ENCODE measurements at places on chromosomes 7 and 10.

DNA sequence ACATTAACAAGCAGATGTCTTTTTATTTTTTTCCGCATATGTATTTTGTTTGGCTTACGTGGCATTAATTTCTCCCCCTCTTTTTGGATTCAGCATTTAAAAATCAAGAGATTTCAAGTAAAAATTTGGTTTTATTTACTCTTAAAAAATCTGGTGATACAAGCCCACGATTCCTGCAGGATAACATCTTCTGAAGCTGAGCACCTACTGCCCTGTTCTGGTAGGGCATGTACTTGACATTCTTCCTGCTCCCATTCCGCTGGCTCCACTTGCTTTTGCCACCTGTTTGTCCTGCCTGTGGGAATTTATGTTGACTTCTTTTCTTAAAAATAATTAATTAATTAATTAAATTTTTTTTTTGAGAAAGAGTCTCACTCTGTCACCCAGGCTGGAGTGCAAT is 105.2 kb upstream of the SLC25A13 start:
- no peak for DNase-seq

DNA sequence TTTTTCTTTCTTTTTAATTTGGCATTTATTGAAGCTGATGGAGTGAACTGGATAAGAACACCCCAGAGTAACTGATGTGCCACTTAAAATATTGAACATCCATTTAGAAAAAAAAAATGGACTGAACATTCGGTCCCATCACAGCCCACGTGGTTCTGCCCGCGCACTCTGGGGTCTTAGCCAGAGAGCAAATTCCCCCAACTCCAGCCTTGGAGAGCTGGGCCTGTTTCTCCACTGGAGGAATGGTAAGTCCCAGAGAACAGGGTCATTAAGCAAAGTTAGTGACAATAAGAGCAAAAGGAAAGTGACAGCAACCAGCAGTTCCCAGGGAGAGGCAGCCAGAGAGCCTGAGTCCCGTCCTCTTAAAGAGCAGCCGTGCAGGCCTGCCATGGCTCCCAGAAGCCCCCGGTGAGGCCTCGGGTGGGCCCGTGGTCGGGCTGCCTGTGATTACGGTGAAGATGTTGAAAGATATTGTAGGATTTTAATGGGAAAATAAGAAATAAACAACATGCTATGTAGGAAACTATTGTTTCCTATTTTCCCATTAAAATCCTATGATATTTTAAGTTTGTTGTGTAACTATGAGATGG is 487.9 kb upstream of the MKI67 start:
- no peak for DNase-seq

GRCh38 chr10:71512312-71512711 is 115.6 kb downstream of the CDH23 start:
- DNase-seq, result no peak

GRCh38 chr7:31122649-31123058 is 70.5 kb downstream of the ADCYAP1R1 start:
- peak; percentile 8 for DNase-seq

DNA sequence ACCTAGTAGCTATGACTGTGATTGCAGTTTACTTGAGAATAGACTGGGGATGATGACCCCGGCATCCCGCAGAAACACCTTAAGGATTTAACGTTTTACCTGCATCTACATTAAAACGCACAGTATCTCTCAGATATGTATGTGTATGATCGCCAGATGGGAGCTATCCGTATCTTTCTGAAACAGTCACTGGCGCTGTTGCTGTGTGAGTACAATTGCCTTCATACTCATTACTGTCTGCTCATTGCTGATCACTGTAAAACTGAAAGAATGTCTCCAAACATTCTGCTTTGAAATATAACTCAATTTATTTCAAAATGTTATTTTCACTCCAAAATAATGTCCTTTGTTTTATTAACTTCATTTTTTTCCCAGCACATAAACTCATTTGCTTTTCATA is 388.9 kb upstream of the AKR1E2 start:
- no peak for DNase-seq

GRCh38 chr10:72888151-72888638 is 5.3 kb upstream of the OIT3 start:
- no peak for DNase-seq

GRCh38 chr7:27106181-27106900 is 3.9 kb upstream of the HOXA2 start:
- DNase-seq, result no peak

- DNase-seq, result no peak
These were observed 103.2 kb upstream of the CTBP2 start for GRCh38 chr10:125263551-125263950.

DNA sequence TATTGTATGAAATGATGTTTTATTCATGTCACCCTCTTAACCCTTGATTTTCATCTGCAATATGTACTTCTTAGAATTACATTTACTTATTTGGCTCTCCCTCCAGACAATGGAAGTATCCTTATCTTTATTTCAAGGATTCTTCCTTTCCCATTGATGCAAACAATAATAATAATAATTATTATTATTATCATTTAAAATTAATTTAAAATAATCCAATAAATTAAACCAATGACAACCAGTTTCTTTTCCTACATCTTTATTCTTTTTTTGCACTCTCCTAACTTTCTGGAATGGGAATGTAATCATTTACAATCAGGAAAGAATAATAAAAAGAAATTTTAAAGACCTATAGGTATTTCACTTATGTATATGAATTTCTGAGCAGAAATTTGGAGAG is 504.4 kb downstream of the INHBA start:
- no peak for DNase-seq

- DNase-seq, result no peak
These were observed 168.0 kb downstream of the ARHGAP12 start for GRCh38 chr10:31760674-31761081.

DNA sequence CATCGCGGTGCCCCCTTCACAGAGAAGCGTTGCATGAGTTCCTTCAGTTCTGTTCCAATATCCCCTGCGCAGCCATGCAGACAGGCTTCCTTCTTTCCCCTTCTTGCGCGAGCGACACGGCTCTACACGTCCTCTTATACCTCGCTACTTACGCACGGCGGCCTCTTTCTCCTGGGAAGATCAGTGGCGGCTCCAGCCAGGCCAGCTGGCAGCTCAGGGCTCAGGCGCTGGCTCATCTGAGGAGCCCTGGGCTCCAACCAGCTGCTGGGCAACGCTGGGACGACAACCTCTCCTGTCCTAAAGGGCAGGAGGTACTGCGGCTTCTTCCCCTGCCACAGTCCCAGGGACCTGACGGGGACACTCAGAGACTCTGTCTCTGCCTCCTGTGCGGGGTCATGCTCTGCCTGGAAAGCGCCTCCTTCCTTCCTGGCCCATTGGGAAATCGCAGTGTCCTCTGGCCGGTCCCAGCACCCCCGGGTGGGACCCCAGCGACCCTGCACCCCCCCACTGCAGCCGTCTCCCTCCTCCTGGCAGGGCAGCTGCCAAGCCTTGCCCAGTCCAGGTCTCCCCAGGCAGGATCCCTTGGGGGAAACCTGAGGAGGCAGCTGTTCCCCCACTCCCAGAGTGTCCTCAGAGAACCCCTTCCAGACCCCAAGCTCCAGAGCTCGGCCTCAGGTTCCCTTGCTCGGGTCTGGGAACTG is 5.0 kb upstream of the FAM20C start:
- no peak for DNase-seq

DNA sequence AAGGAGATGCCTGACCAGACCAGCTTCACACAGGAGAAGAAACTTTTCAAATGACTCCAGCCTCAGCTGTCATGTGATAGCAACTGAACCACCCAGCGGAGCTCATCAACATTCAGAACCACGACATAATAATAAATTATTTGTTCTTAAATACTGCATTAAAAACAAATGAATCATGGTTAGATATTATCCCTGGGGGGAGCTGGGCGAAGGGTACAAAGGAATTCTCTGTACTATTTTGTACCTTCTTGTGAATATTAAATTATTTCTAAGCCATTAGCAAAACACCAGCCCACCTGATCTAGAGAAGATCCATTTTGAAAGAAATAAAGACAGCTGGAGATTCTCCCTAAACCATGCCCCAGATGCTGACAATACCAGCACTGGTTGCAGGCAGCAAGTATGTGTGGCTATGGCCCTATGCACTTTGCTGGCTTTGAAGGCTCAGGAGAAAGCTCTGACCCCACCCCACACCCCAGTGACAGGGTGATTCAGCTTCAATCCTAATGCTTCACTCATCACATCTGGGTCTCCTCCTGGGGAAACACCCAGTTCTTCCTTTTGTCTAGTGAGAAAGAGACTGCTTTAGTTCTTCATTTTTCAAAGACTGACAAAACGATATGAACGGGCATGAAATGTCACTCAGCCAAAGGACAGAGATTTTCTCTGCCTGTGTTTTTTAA is 45.5 kb upstream of the NKX2-3 start:
- no peak for DNase-seq

DNA sequence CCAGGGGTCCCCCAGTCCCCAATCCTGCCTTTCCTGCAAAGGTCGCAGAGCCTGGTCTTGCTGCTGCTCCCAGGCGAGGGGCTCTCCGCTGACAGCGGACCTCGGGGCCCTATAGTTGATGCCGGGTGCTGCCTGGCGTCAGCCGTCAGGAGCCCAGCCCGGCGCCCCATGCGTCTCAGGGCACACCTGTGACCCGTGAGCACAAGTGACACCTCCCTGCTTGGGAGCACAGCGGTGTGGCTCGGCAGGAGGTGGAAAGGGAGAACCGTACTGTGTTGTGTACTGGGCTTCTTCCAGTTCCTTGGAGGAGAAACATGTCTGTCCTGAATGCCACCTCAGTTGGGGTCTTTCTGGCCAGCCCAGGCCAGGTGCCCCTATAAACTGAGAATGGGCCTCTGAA is 56.7 kb downstream of the LHPP start:
- DNase-seq, result no peak

DNA sequence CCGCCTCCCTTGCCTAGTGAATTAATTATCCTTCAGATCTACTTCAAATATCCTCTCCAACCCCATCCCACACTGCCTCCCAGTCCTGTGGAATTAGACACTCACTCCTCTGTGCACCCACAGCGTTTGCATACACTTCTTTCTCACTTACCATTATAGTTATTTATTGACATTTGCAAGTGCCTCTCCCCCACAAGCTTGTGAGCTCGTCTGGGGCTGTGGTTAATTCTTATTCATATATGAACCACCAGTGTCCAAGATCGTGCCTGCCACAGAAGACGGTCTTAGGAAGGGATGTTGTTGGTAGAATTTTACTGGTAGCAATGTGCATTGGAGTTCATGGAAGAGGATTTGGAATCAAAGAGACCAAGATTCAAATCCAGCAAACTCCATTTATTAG is 68.1 kb upstream of the AOAH start:
- no peak for DNase-seq

DNA sequence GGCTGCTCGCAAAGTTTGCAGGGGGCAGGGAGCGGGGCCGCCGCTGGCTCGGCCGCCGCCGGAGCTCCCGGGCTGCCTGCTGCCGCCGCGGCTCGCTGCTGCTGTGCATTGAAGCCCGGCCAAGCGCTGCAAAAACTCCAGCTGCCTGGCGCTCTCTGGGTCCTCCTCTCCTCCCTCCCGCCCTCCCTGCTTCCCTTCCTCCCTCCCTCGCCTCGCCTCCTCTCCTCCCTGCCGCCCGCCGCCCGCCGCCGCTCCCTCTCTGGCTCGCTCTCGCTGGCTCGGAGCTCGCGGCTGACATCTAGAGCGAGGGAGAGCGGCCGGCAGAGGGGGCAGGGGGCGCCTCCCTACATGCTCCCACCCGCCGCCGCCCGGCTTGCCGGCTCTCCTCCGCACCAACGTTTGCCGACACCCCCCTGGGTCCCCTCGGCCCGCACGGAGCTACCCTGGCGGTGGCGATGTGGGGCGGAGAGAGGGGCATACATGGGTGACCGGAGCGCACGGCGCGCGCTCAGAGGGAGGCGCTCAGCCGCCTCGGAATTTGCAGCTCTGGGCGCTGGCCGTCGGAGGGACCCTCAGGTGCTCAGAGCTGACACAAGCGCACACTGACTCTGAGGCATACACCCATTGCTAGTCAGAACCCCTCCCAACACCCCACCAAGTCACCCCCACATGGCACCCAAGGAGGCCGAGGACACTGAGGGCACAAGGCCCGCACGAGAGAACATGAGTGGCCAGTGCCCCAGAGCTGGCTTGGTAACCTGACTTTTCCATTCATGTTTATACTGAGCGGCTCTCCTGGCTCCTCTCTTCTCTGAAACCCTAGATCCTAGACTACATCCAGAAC is 1.2 kb upstream of the PLXNA4 start:
- DNase-seq, result peak; percentile 34

- no peak for DNase-seq
These were observed 120.1 kb upstream of the GNAI1 start for GRCh38 chr7:80014511-80014910.

GRCh38 chr7:27156508-27156898 is at the start of gene HOXA7:
TSS of gene HOXA7 (minus strand) at chr7:27156675. CDS start at chr7:27156545, 130 bp downstream.
- DNase-seq, result peak; percentile 69

DNA sequence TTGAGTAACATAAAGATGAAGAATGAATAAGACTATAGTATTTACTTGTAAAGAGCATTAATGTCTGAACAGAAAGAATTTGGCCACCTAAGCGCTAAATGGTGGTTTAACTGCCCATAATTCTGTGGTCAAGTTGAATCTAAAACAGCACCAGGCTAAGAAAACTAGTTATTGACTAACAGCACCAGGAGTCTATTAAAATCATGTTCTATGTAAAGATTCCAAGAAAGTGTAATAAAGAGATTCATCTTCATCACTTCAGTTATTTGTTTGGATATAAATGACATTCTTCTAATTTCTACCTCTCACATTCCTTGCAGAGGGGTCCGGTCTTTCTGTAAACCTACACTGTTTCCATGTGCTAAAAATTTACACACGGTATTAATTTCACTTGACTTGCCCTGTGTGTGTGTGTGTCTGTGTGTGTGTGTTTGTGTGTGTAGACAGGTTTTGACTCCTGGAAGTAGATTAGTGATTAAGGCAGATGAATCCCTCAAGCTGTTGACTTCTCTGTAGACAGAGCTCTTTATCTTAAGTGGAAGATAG is 84.4 kb downstream of the KLF6 start:
- no peak for DNase-seq

- DNase-seq, result no peak
These were observed 507 bp downstream of the CCDC201 start for GRCh38 chr7:45872116-45873034.

DNA sequence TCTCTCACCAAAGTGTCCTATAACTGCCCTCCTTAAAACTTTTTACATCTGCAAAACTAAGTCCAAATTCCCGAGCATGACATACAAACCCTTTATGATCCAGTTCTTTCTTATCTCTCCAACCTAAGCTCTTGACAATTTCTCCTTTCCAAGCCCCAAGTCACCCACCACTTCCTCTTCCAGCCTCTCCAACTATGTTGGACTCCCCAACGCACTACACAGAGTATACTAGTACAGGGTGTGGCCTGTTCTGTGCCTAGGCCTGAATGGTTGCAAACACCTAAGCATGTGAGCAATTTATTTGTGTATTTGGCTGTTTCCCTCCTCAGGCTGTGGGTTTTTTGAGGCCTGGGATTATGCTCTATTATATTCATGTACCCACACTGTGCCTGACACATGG is 101.2 kb upstream of the APBB1IP start:
- no peak for DNase-seq

- DNase-seq, result no peak
These were observed 86.5 kb upstream of the NPVF start for GRCh38 chr7:25314731-25315267.

Data from NCI-H510A (cell line).